Aortic smooth muscle cell (primary cell): ENCODE measurements at places on chromosomes 4 and X. TPM values are rescaled to one million over a fixed set of nuclear protein-coding genes. Genes with fewer than 3 reads are reported as not detected.

Gene KCNE5
- total RNA-seq: 0.25 and 0.40 TPM in 2 replicates

Gene PDCL2
- total RNA-seq: not detected in 2 replicates

Gene SPOCK3
- total RNA-seq: 1.1 and 1.5 TPM in 2 replicates

Gene EMCN
- total RNA-seq: 3.7 and 7.6 TPM in 2 replicates

Gene SPATA4
- total RNA-seq: 0.12 TPM in 1 of 2 replicates, not detected in the other

Gene GPRIN3
- 0.19 and 0.53 TPM in 2 replicates for total RNA-seq
